ENCODE measurements at places on chromosomes 12 and 14.

- DNase-seq: no peak
Measured at GRCh38 chr14:60705100-60705499, 19.1 kb downstream of the SIX4 start.

GRCh38 chr12:54195737-54196347 is 7.1 kb upstream of the SMUG1 start:
- no peak for DNase-seq

GRCh38 chr12:108729612-108730364 is 1.5 kb downstream of the CORO1C start:
- DNase-seq: no peak

GRCh38 chr12:66058554-66058953 is 72.0 kb downstream of the LLPH start:
- no peak for DNase-seq

- DNase-seq: no peak
Measured at GRCh38 chr12:93918262-93918661, 230.1 kb upstream of the PLXNC1 start.

DNA sequence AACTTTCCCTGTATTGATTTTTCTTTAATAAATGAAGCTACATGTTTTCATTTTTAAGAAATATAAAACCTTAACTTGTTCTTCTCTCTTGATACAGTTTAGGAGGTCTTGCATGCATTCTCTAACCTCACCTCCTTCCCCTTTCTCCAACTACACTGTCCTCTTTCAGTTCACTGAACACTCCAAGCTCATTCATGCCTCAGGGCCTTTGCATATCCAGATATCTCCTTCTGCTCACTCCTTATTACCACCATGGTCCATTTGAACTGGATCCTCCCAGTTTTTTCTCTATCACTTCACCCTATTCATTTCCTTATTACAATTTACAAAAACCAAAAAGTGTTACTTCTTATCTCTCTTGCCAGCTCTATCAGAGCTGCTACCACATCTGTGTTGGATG is 242.9 kb upstream of the PLEKHG7 start:
- DNase-seq: no peak

DNA sequence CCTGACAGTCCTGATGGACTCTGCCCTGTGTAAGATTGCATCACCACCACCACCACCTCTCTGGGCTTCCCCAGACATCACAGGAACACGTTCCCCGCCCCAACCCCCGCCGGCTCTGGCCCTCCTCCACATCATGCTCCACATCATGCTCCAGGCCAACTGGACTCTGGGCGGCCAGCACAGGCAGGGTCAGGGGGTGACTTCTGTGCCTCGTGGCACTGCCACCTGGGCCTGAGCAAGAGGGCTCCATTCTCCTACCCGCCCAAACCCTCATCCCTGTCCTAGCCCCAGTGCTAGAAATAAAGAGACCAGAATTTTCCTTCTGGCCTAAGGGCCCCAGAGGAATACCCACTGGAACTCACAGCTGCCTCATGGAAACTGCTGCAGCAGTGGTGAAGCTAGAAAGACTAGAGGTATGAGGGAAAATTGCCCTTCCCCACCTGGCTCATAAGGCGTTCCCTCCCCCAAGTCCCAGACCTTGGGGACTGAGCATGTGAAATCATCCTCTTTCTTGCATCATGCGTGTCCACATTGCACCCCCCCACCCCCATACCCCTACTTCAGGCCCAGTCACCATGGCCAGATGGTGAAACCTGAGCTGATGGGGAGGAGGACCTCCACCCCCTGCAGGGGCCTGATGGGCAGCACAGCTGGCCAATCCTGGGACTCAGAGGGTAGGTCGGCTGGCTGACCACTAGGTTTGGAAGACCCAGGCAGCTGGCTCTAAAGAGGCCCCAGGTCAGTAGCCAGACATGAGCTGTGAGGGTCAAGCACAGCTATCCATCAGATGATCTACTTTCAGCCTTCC is at the start of gene INHBE:
TSS of gene INHBE (plus strand) at position 742 of the 808 bp plus-strand sequence. CDS start 230 bp downstream, outside the sequence.
- DNase-seq: no peak

- DNase-seq: no peak
Measured at GRCh38 chr12:102824218-102824835, 92.7 kb downstream of the PAH start.

- DNase-seq: no peak
Measured at GRCh38 chr12:105084251-105085250, at the start of gene ALDH1L2. Gene ALDH1L2 (minus strand): TSS chr12:105084458. CDS start chr12:105084436, 22 bp downstream.
